Regular cardiac myocyte (primary cell): ENCODE measurements at places on chromosomes 2 and 18. TPM values are rescaled to one million over a fixed set of nuclear protein-coding genes. Genes with fewer than 3 reads are reported as not detected.

KCNE4 gene
- total RNA-seq = 45.4 and 151 TPM in 2 replicates

GKN2 gene
- not detected in 2 replicates for total RNA-seq

CABYR gene
- total RNA-seq = 2.3 and 5.9 TPM in 2 replicates

ERICH2 gene
- not detected in 2 replicates for total RNA-seq

TUBB8B gene
- not detected in 2 replicates for total RNA-seq
